NCI-H2081 (cell line): ENCODE measurements at places on chromosomes 4 and X.

DNA sequence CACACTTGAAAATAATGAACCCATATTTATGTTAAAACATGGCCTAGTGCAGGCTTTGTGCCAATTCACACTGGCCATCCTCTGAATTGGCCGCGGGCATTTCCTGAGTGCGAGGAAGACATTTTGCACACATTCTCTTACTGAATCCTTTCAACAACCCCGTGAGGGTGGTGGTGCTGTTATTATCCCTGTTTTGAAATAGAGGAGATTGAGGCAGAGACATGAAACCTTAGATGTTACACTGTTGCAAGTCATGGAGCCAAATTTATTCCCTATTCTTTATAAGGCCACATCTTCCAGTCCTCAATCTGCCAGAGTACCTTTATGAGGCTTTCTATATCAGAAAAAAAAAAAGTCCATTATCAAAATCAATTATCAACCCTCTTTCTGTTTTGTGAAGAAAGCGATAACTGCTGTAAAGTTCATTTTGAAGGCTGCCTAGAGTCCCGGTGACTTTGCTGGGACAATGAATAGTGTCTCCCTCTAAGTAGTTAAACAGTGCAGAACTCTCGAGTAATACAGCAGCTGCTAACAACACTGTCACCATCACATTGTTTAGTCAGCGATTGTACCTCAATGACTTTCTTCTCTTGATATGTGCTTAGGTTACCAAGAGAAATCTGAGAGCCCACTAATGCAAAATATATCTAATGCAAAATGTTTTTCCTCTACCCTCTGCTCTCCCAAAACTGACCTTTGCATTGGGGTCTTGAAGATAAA lies 242.3 kb upstream of the PPARGC1A start:
- DNase-seq = no peak

DNA sequence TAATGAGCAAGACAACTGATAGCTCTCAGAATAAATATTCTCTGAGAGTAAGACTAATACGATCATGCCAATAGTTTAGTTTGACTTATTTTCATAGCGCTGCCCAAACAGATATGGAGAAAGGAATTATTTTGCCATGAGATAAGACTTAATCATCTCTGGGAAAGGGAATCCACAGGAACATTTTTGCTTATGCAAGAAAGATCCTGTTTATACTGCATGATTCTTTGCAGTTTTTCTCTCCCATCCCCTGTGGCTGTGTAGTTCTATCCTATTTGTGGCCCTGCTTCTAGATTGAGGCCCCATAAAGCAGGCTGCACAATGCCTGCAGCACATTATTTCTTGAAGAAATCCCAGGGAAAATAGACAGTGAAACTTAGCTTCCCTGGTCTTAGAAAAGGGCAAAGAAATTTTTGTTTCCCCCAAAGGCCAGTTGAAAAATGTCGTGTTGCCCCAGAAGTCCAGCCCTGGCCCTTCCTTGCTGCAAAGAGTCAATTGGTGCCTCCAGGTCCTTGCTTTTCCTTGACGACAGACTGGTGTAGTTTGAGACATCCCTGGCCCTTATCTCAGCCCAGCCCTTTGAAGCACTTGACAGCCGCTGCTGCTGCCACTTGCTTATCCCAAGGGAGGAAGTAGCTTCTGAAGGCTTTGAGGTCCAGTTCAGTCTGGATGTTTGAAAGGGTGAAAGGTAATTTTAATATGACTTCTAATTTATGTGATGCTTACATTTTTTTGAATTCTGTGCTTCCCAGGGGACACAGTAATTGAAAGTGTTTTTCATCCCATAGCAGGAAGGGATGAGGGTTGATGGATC lies 45.0 kb upstream of the SH3RF1 start:
- DNase-seq = no peak

DNA sequence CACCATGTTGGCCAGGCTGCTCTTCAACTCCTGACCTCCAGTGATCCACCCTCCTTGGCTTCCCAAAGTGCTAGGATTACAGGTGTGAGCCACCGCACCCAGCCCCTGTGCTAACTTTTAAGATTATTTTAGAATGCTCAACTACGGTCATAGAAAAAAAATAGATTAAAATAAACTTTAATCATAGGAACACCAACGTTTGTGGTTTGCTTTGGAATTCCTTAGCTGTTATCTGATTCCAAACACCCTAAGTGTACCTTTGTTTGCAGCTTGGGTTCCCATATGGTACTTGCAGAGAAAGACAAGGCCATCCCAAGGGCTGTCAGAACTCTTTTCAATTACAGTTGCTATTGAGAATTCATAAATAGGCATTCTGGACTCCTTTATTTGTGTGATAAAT lies 90.1 kb upstream of the EFHC2 start:
- no peak for DNase-seq

DNA sequence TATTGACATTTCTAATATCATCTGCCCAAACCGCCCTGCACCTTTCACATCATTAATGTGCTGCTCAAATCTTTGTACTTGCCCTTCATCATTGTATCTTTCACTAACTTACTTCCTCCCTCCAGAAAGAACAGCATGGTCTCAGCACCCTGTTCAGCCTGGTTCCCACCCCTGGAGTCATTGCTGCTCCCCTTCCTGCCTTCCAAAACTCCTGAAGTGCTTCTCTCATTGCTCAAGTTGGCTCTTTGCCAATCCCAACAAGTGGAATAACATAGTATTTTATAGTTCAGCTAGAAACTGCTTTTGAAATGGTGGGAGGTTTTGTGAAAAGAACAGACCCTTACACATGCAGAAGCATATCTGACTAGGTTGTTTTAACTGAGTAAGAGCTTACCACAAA lies 14.0 kb upstream of the TTC29 start:
- DNase-seq = no peak

- DNase-seq = no peak
These were observed 383.7 kb upstream of the FAM241A start for GRCh38 chr4:111761531-111761930.

DNA sequence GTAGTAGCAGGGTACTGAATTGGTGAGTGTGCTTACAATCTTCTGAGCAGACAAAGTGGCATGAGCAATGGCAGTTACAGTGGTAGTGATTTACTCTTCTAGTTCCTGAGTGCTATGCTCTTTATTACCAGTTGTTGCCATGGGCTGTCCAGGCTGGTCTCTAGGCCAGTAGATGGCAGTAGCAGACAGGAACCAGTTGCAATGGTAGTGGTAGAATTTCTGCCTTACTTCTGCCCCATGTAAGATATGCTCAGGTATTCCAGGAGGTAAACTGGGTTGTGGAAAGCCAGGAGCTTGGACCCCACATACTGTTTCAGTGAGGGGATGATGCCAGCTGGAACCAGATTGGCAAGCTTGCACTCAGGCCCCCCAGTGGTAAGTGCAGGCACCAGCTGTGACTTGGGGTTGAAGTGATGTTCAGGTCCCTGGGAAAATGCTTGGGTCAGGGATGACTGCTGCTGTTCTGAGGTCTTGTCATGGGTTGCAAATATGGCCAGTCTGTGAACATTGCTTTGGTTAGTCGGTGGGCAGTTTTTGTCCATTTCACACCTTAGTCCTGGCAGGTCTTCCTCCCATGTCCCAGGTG lies 63.0 kb upstream of the ZXDB start:
- no peak for DNase-seq
